Activated naive CD4-positive, alpha-beta T cell treated with anti-CD3 and anti-CD28 coated beads for 36 hours (primary cell): ENCODE measurements at places on chromosomes 12 and 14.

DNA sequence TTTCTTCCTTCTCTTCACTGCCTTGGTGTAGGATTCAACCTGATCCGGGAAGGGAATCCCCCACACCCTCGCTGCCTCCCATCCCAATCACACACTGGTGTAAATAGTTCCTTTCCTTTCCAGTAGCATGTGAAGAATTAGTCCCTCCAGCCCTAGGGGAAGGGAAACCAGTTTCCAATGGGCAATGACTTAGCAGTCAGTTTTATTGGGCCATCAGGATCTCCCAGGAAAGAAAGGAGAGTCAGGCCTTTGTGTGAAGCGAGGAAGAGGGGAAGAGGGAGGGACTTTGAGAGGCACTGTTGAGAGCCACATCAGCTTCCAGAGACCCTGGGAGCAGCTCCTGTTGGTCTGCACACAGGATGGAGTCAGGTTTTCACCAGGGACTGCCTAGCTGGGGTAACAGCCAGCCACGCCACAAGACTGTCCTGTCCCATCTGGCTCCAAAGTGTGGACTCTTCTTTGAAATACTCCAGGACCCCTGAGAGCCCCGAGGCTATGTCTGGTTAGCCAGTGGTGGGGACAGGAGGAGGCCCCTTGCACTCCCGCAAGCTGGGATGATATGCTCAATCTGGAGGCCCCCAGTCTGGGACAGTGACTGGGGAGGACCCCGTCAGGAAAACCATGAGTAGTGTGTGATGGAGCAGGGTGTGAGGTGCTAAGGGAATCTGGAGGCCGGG lies 27.9 kb downstream of the MOAP1 start:
- DNase-seq: no peak

DNA sequence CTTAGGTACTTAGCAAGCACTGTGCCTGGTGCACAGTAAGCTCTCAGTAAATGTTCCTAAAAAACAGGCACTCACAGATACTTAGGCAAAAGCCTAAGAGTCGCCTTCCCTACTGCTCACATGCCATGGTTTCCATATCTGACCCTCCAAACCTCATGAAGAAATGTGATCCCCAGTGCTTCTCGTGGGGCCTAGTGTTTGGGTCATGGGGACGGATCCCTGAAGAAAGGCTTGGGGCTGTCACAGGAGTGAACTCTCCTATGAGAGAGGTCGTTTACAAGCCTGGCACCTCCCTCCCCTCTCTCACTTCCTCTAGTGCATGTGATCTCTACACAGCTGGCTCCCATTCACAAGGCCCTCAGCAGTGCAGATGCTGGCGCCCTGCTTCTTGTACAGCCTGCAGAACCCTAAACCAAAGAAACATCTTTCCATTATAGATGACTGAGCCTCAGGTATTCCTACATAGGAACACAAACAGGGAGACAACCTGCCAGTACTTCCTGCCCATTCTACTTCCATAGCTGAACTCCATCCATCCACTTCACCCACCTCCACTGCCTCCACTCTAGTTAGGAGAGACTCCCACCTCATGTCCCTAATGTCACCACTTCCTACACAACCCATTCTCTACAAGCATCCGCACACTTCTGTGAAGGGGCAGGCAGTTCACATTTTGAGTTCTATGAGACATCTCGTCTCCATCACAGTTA lies 2.9 kb downstream of the SLC15A4 start:
- no peak for DNase-seq

- DNase-seq: no peak
These were observed 241.0 kb upstream of the NPAS3 start for GRCh38 chr14:32697704-32698103.

GRCh38 chr14:104374718-104375080 lies 204.9 kb upstream of the C14orf180 start:
- DNase-seq: no peak

GRCh38 chr12:104108755-104109445 lies 29.1 kb downstream of the NFYB start:
- DNase-seq: peak; percentile 96

GRCh38 chr12:81759190-81760051 lies at the start of gene PPFIA2:
PPFIA2 (minus strand) TSS chr12:81759350.
- peak; percentile 53 for DNase-seq

DNA sequence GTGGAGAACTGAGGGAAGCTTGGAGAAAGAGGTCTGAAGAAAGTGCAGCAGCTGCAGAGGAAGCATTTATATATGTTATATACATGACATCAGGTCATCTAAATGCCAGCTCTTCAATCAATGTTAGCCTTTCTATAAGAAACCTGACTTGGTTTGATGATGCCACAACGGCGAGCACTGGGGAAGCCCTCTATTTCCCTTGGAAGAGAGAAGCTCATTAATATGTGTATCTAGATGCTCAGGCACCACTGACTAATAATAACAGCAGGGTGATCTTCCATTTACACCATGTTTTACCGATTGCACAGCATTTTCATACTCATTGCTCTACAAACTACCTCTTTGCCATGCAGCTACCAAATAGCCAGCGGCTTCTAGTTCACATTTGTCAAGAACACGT lies 811 bp downstream of the ACYP1 start:
- peak; percentile 50 for DNase-seq

DNA sequence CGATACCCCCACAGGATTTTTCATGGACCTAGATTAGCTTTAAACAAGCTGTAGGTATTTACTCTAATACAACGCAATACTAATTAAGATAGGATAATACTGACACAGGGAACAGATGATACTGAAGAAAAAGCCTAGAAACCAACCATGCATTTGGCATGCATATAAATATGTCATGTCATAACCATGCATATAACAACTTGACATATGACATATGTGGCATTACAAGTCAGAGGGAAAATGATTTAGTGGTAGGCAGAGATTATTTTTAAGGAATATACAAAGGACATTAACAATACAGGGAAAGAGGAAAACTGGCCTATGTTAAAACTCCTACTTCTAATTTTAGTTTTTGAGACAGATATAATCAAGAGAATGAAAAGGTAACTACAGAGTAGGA lies 27.9 kb downstream of the CAPS2 start:
- DNase-seq: no peak

GRCh38 chr12:46921048-46921763 lies 95.4 kb upstream of the SLC38A4 start:
- no peak for DNase-seq

GRCh38 chr14:36944307-36945010 lies 227.9 kb downstream of the SLC25A21 start:
- no peak for DNase-seq

DNA sequence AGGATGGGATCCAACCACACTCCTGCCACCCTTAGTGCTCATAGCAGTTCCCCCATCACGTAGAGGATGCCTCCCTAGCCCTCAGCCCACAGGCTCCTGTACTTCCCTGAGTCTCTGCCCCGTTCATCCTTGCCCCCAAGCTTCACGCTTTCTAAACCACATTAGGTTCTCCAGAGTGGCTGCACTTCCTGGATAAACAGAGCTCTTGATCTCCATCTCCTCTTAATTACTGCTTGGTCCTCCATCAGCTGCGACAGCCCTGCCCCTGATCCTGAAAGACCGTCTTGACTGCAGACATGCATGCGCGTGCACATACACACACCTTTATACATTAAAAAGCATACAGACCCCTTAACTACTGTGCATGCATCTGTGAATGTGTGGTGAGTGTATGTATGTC lies 530.0 kb downstream of the BCL11B start:
- no peak for DNase-seq

DNA sequence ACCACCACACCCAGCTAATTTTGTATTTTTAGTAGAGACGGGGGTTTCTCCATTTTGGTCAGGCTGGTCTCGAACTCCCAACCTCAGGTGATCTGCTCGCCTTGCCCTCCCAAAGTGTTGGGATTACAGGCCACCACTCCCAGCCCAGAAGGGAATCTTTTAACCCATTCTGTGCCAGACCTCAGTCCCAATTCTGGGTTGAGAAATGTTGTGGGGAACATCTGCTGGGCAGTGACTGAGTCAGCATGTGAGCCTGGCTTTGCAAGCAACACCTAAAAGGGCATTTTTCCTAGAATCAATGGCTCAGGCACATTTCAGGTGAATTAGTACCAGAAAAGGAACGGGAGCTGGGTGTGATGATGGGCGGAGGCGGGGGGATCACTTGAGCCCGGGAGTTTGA lies 7.6 kb upstream of the SPATS2 start:
- no peak for DNase-seq

GRCh38 chr14:80055667-80056496 lies 155.4 kb downstream of the DIO2 start:
- peak; percentile 12 for DNase-seq

DNA sequence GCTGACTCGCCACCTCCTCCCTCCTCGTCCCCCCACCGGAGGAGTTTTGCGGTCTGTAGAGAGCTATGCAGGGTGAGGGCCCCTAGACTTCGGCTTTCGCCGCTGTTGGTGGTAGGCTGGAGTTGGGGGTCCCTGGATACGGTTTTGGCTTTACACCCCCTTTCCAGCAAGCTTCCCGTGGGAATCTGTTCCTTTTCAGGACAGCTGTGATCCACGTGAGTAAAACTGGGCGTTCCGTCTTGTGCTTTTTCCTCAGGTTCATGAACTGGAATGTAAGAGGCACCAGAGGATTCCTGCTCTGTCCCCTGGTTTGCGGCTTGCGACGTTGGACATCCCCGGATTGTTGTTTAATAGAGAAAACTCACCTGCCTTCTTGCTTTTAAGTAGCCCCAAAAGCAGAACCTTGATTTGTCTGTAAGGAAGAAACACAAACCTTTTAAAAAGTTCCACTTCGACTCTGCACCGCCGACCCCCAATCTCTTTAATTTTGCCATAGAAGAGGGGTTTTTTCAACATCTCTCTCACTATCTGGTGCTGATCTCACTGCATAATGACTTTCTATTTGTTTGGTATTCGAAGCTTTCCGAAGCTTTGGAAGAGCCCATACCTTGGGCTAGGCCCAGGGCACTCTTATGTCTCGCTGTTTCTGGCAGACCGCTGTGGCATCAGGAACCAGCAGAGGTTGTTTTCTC lies 490 bp downstream of the PRORP start:
- peak; percentile 21 for DNase-seq

DNA sequence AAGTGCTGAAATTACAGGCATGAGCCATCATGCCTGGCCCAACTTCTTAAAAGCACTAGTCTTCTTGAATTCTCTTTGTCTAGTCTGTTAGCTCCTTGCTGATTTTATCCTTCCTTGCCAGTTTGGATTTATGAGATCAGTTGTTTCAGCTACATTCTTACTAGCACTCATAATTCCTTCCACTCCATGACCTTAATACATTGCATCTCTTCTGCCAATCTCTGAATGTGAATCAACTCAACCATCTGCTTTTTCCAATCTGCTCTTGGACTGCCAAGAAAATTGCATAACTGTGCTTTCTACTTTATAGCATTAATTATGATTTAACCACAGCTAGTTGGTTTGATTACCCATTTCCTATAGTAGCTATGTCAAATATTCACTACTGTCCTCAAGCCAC lies 14.9 kb upstream of the HEATR5A start:
- DNase-seq: no peak

DNA sequence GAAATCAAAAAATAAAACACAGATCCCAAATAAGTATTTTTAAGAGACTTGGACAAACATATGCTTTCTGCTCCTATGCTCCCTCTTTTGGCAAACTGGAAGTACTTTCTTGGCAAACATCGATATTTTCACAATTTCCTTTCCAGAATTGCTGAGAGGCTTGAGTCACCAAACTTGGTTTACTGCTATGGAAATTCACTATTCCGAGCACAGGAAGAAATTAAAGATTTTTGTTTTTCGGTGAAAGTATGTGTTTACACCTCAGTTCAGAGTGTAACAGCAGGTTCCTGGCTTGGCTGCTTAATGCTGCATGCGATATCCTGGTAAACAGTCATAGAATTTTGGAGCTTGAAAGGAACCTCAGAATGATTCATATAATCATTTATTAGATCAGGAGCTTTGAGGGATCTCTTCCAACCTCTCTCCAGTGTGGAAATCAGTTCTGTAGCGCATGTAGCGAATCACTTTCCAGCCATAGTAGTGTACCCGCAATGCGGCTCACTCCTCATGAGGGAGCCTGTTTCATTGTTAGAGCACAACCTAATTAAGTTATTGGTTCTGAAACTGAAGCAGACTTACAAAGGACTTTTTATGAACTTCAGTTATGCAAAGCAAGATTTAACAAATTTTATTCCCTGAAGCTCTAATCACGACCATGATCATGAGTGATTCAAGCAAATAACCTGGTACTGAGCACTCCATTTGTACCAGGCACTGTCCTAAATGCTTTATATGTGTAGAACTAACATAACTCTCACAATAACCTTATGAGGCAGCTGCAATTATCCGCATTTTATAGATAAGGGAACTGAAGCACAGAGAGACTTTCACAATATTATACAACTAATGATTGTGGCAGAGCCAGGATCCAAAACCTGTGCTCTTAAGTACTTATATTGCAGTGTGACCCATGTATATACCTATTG lies 56.4 kb upstream of the ATP2A2 start:
- DNase-seq: no peak

DNA sequence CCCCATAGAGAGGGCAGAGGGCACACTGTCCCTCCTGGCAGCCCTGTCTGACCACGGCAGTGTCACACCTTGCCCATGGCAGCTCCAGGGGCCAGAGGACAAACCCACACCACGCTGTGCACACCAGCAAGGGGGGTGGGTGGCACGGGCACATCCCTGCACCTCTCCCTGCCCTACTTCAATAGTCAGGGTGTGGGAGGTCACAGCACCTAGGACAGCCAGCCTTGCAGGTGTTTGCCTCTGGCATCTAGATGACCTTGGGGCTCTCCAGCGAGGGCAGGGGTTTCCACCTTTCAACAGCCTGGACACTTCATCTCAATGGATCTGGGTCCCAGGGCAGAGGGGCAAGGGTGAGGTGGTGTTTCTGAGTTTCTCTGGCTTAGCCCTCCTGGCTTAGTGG lies 69.2 kb downstream of the LGMN start:
- no peak for DNase-seq

- no peak for DNase-seq
These were observed 68.6 kb upstream of the DIO3 start for GRCh38 chr14:101492716-101493115.

- DNase-seq: peak; percentile 82
These were observed 244.2 kb upstream of the OR4E1 start for GRCh38 chr14:21917699-21918436.

- no peak for DNase-seq
These were observed 62.1 kb downstream of the VWF start for GRCh38 chr12:6062395-6062756.

- no peak for DNase-seq
These were observed 190.4 kb upstream of the FAR2 start for GRCh38 chr12:28958553-28959195.

- peak; percentile 62 for DNase-seq
These were observed 1.1 kb downstream of the CCDC91 start for GRCh38 chr12:28191051-28192048.

GRCh38 chr14:67575684-67576083 lies 24.4 kb downstream of the PIGH start:
- DNase-seq: no peak

- no peak for DNase-seq
These were observed 328 bp downstream of the INTS13 start for GRCh38 chr12:26937443-26937862.
